A549 treated with AZD2906 at 1 μM for 4 hours (cell line): ENCODE measurements at places on chromosomes 3 and 15. TPM values are rescaled to one million over a fixed set of nuclear protein-coding genes. Genes with fewer than 3 reads are reported as not detected.

Gene EIF1B
- 51.7 to 61.8 TPM (median 58.4 TPM) in 5 replicates for total RNA-seq

Gene MKRN2
- 25.6 to 28.3 TPM (median 27.2 TPM) in 5 replicates for total RNA-seq

Gene GOLGA8M
- total RNA-seq = 0.07 to 0.11 TPM in 2 of 5 replicates, not detected in the others

Gene GXYLT2
- total RNA-seq = 1.1 to 1.7 TPM (median 1.6 TPM) in 5 replicates

Gene ABCC5
- 13.6 to 17.5 TPM (median 14.5 TPM) in 5 replicates for total RNA-seq
